ENCODE measurements at places on chromosomes 4 and X. TPM values are rescaled to one million over a fixed set of nuclear protein-coding genes. Genes with fewer than 3 reads are reported as not detected.

DNA sequence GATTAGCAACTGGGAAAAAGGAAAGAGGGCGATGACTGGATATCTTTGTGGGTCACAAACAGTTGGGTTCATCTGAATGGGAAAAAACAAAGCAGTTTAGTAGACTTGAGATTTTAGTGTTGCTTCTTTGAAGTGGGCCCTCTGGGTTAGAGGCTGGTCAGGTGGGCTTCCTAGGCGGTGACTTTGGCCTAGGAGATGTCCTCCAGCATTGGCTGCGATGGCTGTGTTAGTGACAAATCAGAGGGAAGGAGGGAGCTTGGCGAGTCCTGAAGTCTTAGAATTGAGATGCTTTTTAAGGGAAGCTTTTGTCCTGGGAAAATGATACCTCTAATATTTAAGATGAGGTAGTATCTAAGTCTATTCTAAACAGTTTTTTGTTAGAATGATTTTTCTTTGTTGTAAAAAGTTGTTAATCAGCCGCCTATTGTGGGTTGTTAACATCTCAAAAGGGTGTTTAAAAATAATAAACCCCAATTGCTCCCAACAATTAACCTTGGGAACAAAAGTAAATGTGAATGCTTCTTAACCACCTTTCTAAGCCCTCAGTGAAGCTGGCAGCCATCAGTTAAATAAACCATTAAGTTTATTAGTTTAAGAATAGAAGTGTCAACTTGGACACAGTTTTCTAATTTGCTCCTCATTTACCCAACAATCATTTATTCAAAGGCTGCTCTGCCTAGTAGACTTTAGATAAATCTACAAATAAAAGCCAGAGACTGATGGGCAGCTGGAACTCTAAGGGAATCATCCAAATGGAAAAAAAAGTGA, 31.7 kb downstream of the DLG3 start:
- no peaks in the 10 kb centered on the region for H3K27me3 ChIP-seq
- no peak overlapping the region for H3K4me3 ChIP-seq
- DNase-seq = no peak
- H3K27ac ChIP-seq = peak overlapping the region; percentile 84
- no peaks in the 10 kb centered on the region for H3K36me3 ChIP-seq

DNA sequence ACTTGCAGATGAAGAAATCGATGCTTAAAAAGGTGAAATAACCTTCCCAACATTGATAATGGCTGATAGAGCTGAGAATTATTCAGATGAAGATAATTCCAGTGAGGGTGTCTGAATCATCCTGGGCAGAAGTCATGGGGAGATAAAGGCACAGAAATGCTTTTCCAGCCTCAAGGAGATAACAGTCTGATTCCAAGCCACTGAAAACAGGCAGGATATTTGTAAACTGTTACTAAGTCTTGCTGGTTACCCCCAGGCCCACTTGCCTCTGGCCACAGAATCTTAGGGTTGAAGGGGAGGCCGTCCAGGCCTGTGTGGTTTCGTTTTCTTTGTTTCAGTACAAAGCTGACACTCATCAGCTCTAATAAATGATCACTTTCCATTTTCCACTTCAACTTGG, 158.5 kb downstream of the SH3KBP1 start:
- no peak overlapping the region for H3K27ac ChIP-seq
- no peak for DNase-seq
- no peaks in the 10 kb centered on the region for H3K4me1 ChIP-seq
- H3K27me3 ChIP-seq = no peaks in the 10 kb centered on the region
- no peaks in the 10 kb centered on the region for H3K36me3 ChIP-seq

SPRY1 gene
- 22.1 TPM for total RNA-seq

OTC gene
- total RNA-seq = 1.4 TPM

DNA sequence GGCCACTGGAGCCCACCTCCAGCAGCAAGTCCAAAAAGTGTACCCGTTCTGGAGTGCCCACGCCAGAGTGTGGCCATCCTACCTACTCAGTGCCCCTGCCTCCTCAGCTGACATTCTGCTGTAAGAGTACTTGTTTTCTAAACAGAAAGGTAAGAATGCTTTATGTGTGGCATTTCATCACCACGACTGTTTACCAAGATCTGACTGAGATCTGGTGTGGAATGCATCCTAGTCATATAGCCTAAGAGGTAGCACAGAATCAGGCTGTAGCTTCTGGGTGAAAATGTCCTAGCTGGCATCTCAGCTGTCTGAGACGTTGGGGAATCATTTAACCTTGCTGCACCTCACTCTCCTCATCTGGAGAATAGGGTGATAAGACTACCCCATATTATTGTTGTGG, 638.7 kb upstream of the TENM3 start:
- DNase-seq = no peak
- H3K36me3 ChIP-seq = no peaks in the 10 kb centered on the region
- no peaks in the 10 kb centered on the region for H3K27me3 ChIP-seq
- H3K27ac ChIP-seq = no peak overlapping the region
- no peaks in the 10 kb centered on the region for H3K4me1 ChIP-seq

All from transverse colon (tissue), 4 donors.